ENCODE measurements at places on chromosomes 4 and X. TPM values are rescaled to one million over a fixed set of nuclear protein-coding genes. Genes with fewer than 3 reads are reported as not detected.

GRCh38 chrX:136975684-136976470, 57.9 kb downstream of the GPR101 start:
- no peak overlapping the region for H3K27ac ChIP-seq
- DNase-seq = no peak
- no peak overlapping the region for H3K4me3 ChIP-seq
- no peaks in the 10 kb centered on the region for H3K27me3 ChIP-seq
- H3K36me3 ChIP-seq = no peaks in the 10 kb centered on the region

The RAB9B gene
- total RNA-seq = 0.35 TPM

The GPC3 gene
- not detected for total RNA-seq

DNA sequence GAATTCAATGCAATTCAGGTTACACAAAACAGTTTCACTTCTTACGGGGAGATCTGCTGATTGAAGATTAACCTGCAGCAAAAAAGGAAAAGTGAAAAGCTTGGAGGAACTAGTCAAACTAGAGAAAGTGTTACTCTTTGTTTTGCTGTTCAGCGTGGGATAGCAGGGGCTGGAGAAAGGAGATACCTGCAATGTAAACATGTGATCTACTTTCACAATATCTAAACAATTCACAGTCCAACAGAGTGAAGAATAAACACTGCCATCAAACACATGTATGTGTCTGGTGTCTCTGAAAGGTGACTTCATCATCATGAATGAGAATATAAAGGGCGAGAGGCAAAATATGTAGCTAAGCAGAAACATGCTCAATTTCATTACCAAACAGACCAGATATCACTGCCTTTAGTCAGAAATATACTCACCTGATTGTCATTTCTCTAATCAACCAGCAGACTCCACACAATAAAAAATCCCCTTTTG, 26.4 kb downstream of the NIPAL1 start:
- no peaks in the 10 kb centered on the region for H3K36me3 ChIP-seq
- peaks cover 46% of the 10 kb centered on the region for H3K4me1 ChIP-seq
- no peak for DNase-seq
- H3K4me3 ChIP-seq = no peak overlapping the region

Measured in CD8-positive, alpha-beta memory T cell (primary cell).